GDM1 (cell line): ENCODE measurements at places on chromosomes 3 and 15.

DNA sequence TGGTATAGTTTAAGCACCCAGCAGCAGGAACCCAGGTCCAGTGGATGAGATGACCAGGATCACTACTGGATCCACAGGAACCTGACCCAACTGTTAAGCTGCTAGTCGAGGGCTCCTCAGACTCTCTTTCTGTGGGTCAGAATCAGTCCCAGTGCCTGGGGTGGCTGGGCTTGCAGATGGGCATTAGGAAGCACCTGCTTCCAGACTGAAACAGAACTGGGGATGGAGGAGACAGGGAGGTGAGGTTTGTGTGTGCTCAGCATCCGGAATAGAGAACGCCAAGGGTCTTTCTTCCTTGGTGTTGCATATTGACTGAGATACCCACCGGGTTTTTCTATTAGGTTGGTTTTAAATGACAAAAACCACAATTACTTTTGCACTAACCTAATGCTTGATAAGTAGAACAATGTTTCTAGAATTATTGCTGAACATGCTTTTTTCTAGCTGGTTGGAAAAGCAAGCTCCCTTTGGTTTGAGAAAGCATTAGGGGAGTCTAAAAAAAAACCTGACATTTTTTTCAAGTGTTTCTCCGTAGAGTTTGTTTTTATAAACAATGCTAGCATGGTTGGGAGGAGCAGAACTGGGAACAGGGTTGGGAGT lies 779 bp downstream of the ST3GAL6 start:
- DNase-seq, result no peak

DNA sequence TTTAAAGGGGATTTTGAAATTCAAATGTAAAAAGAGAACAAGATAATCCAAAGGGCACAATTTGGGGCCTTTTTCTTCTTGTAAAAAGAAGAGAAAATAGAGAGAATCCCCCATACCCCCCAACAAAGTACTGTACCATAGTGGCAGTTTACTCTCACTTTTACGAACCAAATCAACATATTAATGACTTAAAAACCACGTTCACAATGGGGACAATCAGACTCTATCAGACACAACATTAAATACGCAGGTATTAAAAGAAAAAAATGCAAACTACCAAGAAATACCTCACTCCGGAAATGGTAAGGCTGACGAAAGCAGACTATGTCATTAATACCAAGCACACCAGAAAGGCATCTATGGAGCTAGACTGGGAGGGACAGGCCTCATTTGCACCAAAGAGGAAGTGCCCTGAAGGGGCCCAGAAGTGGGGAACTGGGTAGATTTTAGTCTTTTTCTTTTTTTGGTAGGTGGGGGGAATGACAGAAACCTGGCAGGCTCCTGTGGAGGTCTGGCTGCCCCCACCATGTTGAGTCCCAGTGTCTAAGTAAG lies 134.3 kb downstream of the TIGIT start:
- DNase-seq, result no peak

GRCh38 chr15:78061963-78062427 lies 15.5 kb downstream of the TBC1D2B start:
- no peak for DNase-seq

GRCh38 chr3:118593277-118593670 lies 441.4 kb downstream of the IGSF11 start:
- DNase-seq, result no peak

DNA sequence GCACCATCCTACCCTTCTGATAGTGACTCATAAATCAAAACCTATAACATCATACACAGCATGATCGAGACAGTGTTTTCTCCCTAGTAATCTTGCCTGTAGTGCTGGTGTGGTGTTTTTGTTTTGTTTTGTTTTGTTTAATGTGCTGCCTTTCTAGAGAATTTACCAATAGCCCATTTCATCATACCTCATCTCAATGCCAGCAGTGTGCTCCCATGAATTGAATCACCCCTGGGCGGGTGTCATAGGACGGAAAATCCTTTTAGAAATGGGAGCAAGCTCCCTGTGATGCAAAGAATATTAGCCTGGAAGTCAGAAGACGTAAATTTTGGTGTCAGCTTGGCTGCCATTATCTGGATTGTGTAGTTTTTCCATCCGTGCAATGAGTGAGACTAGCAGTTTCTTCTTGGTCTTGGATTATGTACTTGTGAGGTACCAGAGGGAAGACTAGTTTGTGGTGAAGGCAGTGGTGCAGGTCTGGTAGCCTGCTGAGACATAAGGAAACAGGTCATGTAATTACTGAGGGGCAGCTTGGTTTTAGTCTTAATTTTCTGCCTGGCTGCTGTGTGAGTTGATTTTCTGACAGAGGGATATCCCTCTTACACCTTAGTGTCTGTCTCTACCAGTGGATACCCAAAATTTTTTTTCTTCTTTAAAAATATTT lies 29.9 kb downstream of the IGSF10 start:
- DNase-seq, result no peak

DNA sequence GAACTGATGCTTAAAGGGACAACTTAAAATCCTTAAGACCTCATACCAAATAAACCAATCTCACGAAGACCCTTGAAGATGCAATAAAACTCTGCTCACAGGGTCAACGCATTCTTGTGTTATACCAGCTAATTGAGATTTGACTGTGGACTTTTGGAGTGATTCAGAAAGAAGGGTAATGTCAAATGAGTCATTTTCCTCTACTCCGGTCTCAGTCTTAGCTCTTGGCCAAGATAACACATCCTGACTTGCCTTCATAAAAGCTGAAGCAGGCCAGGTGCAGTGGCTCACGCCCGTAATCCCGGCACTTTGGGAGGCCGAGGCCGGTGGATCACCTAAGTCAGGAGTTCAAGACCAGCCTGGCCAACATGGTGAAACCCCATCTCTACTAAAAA lies 3.8 kb downstream of the PKM start:
- no peak for DNase-seq

- no peak for DNase-seq
Observed at GRCh38 chr15:81322676-81323253, 1.2 kb downstream of the STARD5 start.

DNA sequence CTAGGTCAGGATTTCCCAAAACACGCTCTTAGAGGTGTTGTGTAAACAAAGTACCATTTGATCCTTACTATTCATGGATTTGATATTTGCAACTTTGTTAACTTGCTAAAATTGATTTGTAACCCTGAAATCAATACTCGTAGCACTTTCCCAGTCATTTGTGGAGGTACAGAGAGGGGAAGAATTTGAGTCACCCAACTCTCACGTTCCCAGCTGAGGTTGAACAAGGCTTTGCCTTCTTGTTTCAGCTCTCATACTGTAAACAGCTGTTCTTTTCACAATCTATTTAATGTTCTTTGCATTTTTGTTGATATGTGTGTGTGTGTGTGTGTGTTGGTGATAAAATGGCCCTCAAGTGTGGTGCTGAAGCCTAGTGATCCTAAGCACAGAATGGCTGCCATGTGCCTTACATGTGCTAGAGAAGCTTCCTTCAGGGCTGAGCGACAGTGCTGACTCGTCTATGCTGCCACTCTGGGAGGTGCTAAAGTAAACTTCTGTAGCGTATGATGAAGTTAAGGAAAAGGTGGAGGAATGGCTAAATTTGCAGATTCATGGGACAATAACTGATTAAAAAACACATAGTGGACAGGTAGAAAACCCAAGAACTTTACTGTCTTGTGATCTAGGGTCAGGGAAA lies 173.2 kb downstream of the APBA2 start:
- no peak for DNase-seq

DNA sequence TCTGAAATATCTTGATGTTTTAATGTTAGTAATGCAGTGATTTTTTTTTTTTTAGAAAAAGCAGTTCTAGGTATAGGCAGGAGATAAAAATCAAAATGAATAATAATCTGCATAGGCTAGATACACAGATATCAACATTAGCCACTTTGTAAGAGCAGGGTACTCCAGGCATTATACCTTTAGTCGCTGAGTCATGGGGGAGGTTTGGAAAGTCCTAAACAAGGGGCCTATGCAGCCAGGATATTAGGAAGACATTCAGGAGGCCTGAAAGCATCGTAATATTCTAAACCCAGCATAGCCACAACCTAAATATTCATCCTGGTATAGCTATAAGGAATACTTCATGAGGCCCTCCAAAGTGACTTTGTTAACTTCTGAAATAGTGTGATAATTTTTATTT lies 258.1 kb upstream of the NECTIN3 start:
- no peak for DNase-seq

DNA sequence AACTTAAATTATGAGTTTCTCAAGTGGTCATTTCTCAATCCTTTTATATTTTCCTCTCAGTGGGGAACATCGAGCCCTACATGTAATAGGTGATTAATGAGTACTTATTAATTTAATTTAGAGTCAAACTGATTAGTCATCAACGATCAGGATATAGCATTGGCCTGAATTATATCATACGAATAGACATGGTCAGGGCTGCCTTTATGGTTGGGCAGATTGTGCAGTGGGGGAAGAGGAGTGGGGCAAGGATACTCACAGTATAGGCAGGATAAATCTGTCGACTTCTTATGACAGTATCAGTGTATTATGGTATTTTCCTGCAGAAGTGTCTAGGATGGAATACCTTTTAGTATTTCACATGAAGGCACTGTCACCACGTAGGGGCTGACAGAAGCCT lies 27.0 kb downstream of the C2CD4A start:
- DNase-seq, result no peak

DNA sequence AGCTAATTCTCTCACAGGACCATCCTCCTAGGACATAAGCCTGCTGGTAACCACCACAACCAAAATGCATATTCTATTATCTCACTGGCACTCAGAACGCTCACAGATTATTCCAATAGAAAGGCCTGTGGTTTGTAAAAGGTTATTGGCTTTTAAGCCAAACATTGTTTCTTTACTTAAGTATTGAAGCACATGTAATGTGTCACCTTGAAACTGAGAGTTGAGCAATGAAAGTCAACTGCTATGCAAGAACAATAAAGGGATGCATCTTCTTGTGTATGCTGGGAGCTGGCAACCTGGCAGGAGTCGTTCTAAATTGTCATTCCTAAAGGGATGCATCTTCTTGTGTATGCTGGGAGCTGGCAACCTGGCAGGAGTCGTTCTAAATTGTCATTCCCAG lies 298.6 kb upstream of the DNAJC19 start:
- DNase-seq, result no peak

GRCh38 chr3:16277471-16277870 lies 12.5 kb downstream of the OXNAD1 start:
- no peak for DNase-seq

DNA sequence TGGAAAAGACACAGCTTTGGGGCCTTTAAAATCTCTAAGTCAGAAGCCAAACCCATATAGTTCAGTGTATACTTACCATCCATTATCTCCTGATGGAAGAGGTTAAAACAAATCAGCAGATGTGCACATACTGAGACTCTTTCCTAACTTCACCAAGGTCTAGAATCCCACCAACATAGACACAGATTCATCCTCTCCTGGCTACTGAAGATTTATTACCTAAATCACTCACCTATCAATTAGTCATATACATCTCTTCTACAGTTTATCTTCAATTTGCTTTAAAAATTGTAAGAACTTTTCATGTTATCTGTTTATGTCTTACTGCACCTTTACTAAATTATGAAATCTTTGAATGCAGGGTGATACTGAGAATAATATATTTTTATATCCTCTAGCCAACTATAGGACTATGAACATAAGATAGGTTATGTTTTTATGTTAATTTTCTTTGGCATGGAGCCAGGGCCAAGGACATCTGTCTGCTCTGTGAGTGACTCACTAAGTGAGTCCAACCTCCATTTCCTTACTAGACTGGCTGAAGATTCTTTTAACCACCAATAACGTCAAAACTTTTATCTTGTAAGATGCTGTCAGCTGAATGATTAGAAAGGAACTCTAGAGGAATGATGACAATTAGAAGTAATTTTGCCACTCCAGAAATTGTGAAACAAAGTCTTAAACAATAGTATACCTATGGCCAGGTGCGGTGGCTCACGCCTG lies 397.6 kb downstream of the FOXP1 start:
- DNase-seq, result no peak

DNA sequence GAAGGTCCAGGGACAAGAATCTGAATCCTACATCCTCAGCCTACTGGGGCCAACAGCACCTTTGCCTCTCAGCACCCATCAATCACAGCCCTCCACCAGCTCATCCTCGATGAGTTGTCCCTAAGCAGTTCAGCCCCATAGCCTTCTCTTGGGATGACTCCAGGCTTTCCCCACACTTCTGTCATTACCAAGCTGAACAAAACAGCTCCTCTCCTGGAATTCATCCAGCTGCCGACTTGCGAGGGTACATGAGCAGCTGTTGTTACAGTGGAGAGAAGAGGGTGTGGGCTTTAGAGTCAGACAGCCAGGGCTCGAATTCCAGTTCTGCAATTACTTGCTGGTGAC lies 69.0 kb upstream of the THBS1 start:
- no peak for DNase-seq

DNA sequence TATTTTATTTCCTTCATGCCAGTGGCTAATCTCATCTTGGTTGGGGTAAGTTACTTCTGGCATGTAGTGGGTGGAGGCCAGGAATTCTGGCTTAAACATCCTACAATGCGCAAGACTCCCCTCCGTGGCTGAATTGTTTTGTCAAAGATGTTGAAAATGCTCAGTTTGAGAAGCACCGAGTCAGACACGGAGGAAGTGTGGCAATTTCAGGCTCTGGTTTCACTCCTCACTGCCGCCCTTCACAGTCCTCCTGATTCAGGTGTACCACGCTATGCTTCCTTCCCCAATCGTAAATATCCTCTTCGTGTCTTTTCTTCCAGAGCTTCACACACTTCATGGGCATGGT lies 150.7 kb downstream of the OPA1 start:
- DNase-seq, result no peak

- no peak for DNase-seq
Observed at GRCh38 chr15:95288626-95289025, 1041.9 kb upstream of the NR2F2 start.

GRCh38 chr3:163812006-163812405 lies 1266.3 kb downstream of the SI start:
- no peak for DNase-seq

GRCh38 chr3:102129760-102130608 lies 280.7 kb downstream of the NFKBIZ start:
- DNase-seq, result peak; percentile 26

GRCh38 chr3:193095366-193095765 lies 145.7 kb upstream of the PLAAT1 start:
- DNase-seq, result no peak

- no peak for DNase-seq
Observed at GRCh38 chr3:8606701-8607231, 37.8 kb downstream of the SSUH2 start.

DNA sequence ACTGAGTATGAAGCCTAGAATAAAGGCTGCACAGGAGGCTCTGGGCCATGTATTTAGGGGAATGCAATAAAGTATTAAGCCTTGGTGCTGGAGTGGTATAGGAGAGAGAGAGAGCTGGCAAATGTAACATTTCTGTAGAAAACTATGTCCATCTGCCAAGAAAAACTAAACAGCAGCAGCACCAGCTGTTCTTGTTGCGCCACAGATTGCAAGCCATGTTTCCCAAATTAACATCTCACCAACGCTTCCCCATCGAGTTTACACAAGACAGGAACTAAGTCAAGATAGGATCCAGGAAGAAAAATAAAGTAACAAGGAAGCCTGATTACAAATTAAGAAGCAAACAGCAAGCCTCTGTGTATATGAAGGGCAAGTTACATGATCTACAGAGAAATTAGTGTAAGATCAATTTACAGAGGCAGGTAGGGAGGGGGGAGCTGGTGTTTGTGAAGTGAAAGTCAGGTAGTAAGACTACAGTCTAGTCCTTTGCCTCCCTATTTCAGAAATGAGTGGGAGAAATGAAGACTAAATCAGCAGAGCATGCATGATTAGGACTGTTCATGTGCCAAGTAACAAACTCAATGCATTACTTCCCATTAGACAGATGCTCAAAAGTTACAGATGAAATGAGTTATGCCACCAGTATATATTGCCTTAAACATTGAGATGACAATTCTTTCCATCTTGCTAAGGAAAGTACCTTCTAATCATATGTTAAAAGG lies 900.5 kb downstream of the EPHA3 start:
- no peak for DNase-seq

- DNase-seq, result no peak
Observed at GRCh38 chr15:68307131-68307928, 29.8 kb downstream of the FEM1B start.
